ENCODE measurements at places on chromosomes 2 and 18.

- DNase-seq, result no peak
Observed at GRCh38 chr18:10804126-10804525, 278.3 kb downstream of the NAPG start.

DNA sequence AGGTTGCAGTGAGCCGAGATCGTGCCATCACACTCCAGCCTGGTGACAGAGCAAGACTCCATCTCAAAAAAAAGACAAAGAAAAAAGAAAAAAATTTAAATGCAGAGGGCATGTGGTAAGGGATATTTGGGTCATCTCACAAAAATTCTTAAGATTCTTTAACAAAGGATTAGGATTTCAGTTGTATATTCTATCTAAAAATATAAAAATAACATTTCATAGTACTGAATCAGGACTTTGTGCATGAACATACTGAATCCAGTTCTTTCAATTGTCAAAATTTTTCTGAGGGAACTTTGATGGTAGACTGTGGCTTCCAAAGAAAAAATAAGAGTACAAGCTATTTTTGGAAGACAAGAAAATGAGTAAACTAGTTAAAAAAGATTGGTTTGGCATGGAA is 6.5 kb upstream of the PPP3R1 start:
- no peak for DNase-seq

DNA sequence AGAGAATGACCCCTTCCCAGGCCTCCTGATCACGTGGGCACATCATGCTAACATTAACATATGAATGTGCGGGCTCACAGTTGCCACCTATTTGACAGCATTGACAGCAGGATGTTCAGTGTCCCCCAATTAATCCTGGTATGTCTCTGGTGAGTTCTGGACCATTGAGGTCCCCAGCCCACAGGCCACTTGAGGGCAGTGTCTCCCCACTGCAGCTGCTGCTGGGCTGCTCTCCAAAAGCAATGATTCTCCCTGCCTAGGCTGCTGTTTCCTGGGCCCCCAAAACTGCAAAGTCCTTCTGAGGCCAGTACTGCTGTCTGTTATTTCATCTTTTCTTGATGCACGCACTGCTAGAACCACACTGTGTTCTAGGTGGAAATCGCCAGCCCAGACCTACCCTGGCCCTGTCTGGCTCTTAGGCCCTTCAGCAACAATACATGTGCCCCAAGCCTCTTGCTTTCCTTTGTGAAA is 52.7 kb upstream of the MAPK4 start:
- DNase-seq, result no peak

GRCh38 chr2:141554810-141555209 is 576.0 kb downstream of the LRP1B start:
- no peak for DNase-seq

GRCh38 chr2:136013955-136014354 is 28.5 kb upstream of the DARS1 start:
- DNase-seq, result no peak

DNA sequence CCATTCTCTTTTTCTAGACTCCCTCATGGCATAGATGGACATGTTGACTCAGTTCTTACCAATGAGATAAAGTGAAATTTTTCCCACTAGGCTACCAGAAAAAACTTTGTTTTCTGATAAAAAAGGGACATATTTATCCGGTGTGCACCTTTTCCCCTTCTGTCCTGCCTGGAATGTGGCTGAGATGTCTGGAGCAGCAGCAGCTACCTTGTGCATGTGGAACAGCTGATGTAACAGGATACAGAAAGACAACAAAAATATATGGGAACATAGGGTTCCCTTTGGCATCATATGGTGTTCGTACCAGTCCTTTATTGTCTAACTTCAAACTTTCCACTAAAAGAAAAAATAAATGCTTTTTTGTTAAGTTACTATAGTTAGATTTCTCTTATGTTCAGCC is 460.2 kb upstream of the HS6ST1 start:
- DNase-seq, result no peak

GRCh38 chr2:61210332-61210981 is 48.5 kb downstream of the C2orf74 start:
- DNase-seq, result no peak

DNA sequence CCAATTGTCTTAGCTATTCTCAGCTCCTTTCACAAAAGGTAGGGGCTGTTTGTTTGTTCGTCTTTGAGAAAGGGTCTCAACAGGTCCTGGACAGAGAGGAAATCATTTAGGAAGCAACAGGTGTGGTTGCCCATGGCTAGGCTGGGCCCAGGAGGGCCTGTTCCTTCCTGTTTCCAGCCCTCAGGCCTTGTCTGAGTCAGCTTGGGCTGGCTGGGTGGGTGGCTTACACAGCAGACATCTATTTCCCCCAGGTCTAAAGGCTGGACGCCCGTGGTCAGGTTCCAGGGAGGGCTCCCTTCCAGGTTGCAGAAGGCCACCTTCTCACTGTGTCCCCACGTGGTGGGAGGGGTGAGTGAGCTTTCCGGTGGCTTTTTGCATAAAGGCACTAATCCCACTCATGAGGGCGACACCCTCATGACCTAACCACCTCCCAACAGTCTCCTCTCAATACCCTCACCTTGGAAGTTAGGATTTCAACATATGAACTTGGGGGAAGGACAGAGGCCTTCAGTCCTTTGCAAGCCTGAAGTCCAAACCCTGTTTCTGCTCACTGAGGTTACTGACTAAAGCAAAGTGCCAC is 45.5 kb downstream of the ARHGEF4 start:
- DNase-seq, result no peak
